Osteoblast (primary cell): ENCODE measurements at places on chromosomes 11 and 22. TPM values are rescaled to one million over a fixed set of nuclear protein-coding genes. Genes with fewer than 3 reads are reported as not detected.
A peak's percentile ranks its signal among the peaks of the same experiment; 100 is the strongest.

- peak; percentile 88 for DNase-seq
- H3K27me3 ChIP-seq, result peaks cover 15% of the 10 kb centered on the region
- no peak overlapping the region for H3K27ac ChIP-seq
- H3K4me3 ChIP-seq, result no peak overlapping the region
- H3K36me3 ChIP-seq, result no peaks in the 10 kb centered on the region
- H3K4me1 ChIP-seq, result peaks cover 14% of the 10 kb centered on the region
Observed at GRCh38 chr11:120562806-120563425, 51.4 kb downstream of the GRIK4 start.

- no peak for DNase-seq
- no peaks in the 10 kb centered on the region for H3K36me3 ChIP-seq
- H3K4me1 ChIP-seq, result no peaks in the 10 kb centered on the region
- no peak overlapping the region for H3K27ac ChIP-seq
- no peak overlapping the region for H3K4me3 ChIP-seq
Observed at GRCh38 chr11:13767471-13767870, 99.0 kb downstream of the FAR1 start.

GRCh38 chr11:69898123-69898522, 78.9 kb upstream of the FGF3 start:
- H3K27ac ChIP-seq, result no peak overlapping the region
- no peak overlapping the region for H3K4me3 ChIP-seq
- H3K27me3 ChIP-seq, result peaks cover 45% of the 10 kb centered on the region
- no peaks in the 10 kb centered on the region for H3K36me3 ChIP-seq
- no peaks in the 10 kb centered on the region for H3K4me1 ChIP-seq

DNA sequence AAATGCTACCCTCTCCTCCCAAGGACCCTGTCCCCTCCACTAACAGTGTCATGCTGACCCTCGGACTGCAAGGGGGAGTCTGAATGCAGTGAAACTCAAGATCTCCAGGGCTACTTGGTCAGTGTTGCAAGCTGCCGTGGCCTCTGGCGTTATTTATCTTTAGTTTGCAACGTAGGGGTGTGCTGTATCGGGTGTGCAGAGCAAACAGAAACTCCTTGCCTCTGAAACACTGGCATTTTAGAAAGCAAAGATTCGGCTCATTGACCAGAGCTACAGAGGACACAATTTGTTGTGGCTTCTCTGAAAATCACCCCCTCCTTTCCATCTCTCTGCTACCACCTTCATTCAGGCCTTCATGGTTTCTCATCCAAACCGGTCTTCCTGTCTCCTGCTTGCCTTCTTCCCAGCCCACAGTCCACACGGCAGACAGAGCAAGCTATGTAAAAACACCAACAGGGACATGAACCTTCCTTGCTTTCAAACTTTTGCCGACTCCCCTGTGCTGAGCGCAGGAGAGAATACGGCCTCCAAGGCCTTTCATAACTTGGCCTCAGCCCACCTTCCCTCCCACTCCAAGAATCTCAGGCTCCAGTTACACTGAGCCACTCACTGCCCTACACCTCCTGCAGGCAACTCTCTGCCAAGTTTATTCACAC, 14.9 kb downstream of the FZD4 start:
- H3K27ac ChIP-seq, result peak overlapping the region; percentile 35
- no peaks in the 10 kb centered on the region for H3K27me3 ChIP-seq
- H3K4me1 ChIP-seq, result peaks cover 31% of the 10 kb centered on the region
- peak overlapping the region; percentile 28 for H3K4me3 ChIP-seq
- DNase-seq, result peak; percentile 78
- no peaks in the 10 kb centered on the region for H3K36me3 ChIP-seq

- DNase-seq, result peak; percentile 37
- peak overlapping the region; percentile 92 for H3K27ac ChIP-seq
- H3K36me3 ChIP-seq, result peaks cover 38% of the 10 kb centered on the region
- no peak overlapping the region for H3K4me3 ChIP-seq
- H3K27me3 ChIP-seq, result no peaks in the 10 kb centered on the region
Observed at GRCh38 chr22:21943571-21944448, 8.8 kb downstream of the PPM1F start.

- H3K27me3 ChIP-seq, result peaks cover 8% of the 10 kb centered on the region
- H3K36me3 ChIP-seq, result no peaks in the 10 kb centered on the region
- no peak overlapping the region for H3K4me3 ChIP-seq
- H3K4me1 ChIP-seq, result no peaks in the 10 kb centered on the region
Observed at GRCh38 chr11:111417766-111418435, 38.8 kb upstream of the POU2AF1 start.

The C11orf91 gene
- total RNA-seq, result not detected in 2 replicates

The TRIM48 gene
- not detected in 2 replicates for total RNA-seq

The KCNJ4 gene
- not detected in 2 replicates for total RNA-seq

The NPTXR gene
- 0.72 and 1.5 TPM in 2 replicates for total RNA-seq

The CCDC188 gene
- 0.36 and 0.59 TPM in 2 replicates for total RNA-seq

The NAALAD2 gene
- 0.59 and 1.8 TPM in 2 replicates for total RNA-seq

The SHANK3 gene
- 0.36 and 0.59 TPM in 2 replicates for total RNA-seq

The DGAT2 gene
- 2.9 and 3.6 TPM in 2 replicates for total RNA-seq

The GAL3ST3 gene
- not detected in 2 replicates for total RNA-seq
